ENCODE measurements at places on chromosomes 2 and 18.

- DNase-seq: no peak
These were observed 23.3 kb downstream of the GLS start for GRCh38 chr2:190903693-190904450.

DNA sequence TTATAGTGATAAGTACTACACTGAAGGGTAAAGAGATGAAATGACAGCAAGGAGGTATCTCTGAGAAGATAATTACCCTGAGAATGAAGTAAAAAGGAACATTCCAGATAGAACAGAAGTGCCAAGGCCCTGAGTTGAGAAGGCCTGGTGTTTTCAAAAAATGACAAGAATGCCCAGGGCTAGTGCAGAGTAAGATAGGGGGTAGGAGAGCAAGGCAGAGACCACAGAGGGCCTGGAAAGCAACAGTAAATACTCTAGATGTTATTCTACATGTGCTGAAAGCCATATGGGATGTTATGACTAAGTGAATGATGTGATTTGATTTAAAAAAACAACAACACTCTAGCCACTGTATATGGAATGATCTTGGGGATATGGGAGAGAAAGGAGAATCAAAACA, 52.3 kb downstream of the BAZ2B start:
- no peak for DNase-seq

- no peak for DNase-seq
These were observed 79.9 kb upstream of the FSIP2 start for GRCh38 chr2:185658750-185659149.

- no peak for DNase-seq
These were observed 22.0 kb downstream of the MYL12B start for GRCh38 chr18:3283908-3284307.
